Right cardiac atrium (tissue), 5 donors: ENCODE measurements at places on chromosomes 6 and 20. TPM values are rescaled to one million over a fixed set of nuclear protein-coding genes. Genes with fewer than 3 reads are reported as not detected.

DNA sequence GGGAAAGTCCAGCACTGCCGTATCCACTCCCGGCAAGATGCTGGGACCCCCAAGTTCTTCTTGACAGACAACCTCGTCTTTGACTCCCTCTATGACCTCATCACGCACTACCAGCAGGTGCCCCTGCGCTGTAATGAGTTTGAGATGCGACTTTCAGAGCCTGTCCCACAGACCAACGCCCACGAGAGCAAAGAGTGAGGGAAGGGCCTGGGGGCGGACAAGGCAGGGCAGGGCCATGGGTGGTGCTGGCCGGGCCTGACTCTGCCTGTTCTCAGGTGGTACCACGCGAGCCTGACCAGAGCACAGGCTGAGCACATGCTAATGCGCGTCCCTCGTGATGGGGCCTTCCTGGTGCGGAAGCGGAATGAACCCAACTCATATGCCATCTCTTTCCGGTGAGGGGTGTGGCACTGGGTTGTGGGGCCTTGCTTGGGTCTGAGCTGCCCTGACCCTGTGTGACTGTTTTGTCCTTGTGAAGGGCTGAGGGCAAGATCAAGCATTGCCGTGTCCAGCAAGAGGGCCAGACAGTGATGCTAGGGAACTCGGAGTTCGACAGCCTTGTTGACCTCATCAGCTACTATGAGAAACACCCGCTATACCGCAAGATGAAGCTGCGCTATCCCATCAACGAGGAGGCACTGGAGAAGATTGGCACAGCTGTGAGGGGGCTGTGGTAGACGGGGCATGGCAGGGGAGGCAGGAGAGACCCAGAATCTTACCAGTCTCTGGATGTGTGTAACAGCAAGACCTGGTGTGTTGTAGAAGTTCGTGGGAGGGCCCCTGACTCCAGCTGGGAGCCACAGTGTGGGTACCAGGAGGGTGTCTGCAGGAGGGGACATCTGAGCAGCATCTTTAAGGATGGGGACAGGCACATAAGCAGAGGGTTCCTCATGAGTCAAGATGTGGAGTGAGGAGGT lies 29.1 kb downstream of the PLCG1 start:
- DNase-seq = no peak

The LMBRD1 gene
- total RNA-seq = 46.8 TPM

DNA sequence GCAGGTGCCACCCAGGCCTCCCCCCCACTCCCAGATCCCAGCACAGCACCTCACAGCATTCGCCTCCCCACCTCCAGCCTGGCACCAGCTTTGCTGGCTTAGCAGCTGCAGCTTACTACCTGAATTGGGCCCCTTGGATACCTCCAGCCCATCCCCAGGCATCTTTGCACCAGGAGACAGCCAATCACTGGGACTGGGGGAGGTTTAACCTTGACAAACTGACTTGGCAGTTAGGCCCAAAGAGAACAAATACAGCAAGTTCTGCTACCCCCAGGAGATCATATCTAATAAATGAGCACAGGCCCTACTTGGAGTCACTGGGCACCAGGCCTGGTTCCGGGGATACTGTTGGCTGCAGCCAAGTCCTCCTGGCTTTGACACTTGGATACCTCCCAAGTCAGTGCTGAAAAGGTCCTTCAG lies 8.8 kb downstream of the PDRG1 start:
- peak; percentile 65 for DNase-seq

- peak; percentile 79 for DNase-seq
These were observed 92.8 kb upstream of the BTN3A2 start for GRCh38 chr6:26272171-26272637.

The CDH4 gene
- 0.39 TPM for total RNA-seq

The CRISP3 gene
- total RNA-seq = not detected

The OLIG3 gene
- total RNA-seq = not detected

The KIF25 gene
- not detected for total RNA-seq

DNA sequence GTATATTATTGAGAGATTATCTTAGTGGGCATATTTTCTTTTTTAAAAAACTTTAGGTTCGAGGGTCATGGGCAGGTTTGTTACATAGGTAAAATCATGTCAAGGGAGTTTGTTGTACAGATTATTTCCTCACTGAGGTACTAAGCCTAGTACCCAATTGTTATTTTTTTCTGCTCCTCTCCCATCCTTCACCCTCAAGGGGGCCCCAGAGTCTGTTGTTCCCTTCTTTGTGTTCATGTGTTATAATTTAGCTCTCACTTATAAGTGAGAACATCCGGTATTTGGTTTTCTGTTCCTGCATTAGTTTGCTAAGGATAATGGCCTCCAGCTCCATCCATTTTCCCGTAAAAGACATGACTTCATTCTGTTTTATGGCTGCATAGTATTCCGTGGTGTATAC lies 247.9 kb upstream of the RAB32 start:
- no peak for DNase-seq

DNA sequence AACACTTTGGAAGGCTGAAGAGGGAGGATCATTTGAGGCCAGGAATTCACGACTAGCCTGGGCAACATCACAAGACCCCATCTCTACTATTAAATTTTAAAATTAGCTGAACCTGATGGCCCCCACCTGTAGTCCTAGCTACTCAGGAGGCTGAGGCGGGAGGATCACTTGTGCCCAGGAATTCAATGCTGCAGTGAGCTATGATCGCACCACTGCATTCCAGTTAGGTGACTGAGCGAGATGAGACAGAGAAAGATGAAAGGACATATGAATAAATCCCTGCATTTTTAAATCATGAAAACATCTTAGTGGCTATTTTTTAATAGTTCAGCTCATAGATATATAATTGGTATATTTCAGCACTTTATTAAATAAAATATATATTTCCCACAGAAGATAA lies 93.8 kb downstream of the GPR63 start:
- DNase-seq = no peak

DNA sequence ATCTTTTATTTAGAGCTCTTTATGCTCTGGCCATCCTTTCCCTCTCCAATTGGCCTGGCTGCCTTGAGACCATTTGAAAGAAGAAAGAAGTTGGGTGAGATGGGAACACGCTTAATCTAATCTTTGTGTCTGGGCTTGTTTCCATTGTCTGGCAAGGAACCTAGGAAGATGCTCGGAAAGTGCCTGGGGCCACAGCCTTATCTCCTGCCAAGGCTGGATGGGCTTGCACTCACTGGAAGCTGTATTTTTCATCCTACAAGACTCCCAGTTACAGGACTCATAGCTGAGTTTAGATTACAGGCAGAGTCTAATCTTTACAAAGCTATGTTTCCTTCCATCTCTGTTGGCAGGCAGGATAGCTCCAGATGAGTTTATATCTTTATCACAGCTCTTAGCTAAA lies 33.1 kb upstream of the CDYL start:
- no peak for DNase-seq

- peak; percentile 93 for DNase-seq
These were observed 19.5 kb downstream of the ZNF311 start for GRCh38 chr6:28985462-28986164.

The TNXB gene
- total RNA-seq = 182 TPM

GRCh38 chr6:108365478-108365877 lies 70.6 kb downstream of the AFG1L start:
- DNase-seq = no peak

GRCh38 chr20:17225851-17226409 lies 910 bp upstream of the PCSK2 start:
- peak; percentile 47 for DNase-seq

GRCh38 chr6:46555129-46555528 lies 63.9 kb upstream of the RCAN2 start:
- DNase-seq = no peak

The NKAIN2 gene
- 1.3 TPM for total RNA-seq

The FNDC1 gene
- 1.3 TPM for total RNA-seq

DNA sequence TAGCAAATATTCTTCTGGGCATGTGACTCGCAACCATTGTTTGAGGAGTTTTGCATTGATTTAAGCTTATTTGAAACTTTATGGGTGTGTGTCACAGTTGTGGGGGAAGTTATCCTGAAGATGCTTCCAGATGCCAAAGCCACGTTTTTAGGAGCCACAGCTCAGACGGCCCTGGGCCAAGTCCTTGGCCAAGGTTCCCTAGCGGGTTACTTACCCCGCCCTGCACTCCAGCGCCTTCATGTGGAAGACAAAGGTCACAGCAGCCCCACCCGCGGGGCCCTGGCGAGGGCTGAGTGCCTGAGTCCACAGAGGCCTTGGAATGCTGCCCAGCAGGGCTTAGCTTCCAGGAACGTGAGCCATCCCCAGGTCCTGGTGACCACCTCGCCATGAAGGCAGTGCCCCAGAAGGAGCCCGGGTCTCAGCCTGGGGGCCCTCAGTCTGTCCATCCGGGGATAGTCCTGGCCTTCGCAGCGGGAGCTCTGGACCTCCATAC lies 308.3 kb downstream of the CDH4 start:
- DNase-seq = peak; percentile 75

The PSORS1C1 gene
- 4.3 TPM for total RNA-seq

DNA sequence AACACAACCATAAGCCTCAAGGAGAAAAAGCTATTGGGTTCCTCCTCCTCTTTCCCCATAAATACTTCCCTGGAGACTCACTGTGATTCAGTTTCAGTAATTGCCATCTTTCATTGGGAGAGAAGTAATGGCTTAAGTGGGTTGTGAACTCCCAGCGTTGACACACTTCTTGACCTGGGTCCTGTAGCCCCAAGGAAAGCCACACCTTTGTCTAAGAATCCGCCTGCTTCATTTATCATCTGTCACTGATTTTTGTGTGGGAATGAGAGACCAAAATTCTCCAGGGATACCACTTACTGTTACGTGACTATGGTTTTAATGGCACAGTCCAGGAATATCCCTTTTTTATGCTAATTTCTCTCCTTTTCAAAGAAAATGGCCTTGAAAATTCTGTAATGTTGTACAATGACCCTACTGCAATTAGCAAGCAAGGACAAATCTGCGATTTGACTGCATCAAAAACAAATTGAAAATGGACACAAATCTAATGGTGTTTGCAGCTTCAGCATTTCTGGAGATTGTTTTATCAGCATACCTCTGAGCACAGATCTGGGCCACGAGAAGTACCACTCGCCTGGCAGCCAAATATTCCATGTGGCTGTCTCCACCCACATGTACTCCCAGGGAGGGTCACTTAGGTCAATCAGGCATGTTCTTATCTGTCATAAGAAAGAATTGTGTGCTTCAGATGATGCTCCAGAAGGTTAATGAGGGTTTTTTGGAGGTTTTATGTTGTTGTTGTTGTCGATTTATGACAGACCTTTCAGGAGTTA lies 29.8 kb downstream of the DCBLD1 start:
- no peak for DNase-seq

The TBXT gene
- not detected for total RNA-seq

DNA sequence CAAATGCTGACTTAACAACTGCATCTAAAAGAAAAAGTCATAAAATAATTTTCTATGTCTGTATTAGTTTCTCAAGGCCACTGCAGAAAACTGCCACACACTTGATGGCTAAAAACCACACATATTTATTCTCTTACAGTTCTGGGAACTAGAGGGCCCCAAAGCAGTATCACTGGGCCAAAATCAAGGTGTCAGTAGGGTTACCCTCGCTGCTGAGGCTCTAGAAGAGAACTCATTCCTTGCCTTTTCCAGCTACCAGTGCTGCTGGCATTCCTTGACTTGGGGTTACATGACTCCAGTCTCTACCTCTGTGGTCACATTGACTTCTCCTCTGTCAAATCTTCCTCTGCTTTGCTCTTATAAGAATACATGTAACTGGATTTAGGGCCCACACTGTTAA lies 124.6 kb upstream of the THEMIS start:
- DNase-seq = no peak

DNA sequence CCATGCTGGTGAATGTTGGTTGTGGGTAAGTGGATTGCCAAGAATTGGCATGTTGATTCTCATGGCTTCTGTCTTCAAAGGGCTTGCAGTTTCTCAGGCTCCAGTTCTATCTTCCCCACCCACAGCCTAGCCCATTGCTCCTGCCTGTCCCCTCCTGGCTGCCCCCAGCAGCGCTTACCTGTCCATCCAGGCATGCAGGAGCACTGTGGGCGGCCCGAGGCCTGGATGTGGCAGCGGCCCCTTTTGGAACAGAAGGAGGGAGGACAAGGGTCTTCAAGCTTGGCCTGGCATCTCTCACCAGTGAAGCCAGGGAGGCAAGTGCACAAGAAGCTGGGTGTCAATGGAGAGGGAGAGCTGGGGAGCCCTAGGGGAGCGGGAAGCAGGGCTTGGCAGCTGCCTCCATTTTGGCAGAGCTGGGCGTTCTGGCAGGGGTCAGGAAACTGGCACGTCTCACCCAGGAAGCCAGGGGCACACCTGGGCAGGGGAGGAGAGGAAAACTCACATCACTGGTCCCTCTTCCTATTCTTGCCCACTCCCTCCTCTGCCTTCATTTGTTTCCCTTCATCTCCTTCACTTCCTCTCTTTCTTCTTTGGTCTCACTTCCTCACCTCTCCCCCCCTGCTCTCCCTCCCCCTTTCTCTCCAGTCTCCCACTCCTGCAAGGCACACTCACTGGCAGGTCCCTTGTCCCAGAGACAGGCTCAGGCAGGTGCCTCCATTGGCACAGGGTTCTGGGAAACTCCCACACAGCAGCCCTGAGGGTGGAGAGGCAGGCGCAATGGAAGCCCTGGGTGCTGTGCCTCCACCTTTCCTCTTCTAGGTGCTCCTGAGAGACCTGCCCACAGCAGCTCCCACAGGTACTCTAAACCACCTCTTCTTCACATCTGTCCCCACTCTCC lies 1.3 kb downstream of the NOTCH4 start:
- DNase-seq = no peak

The SLC25A27 gene
- total RNA-seq = 16.6 TPM

The GSS gene
- 25.6 TPM for total RNA-seq

DNA sequence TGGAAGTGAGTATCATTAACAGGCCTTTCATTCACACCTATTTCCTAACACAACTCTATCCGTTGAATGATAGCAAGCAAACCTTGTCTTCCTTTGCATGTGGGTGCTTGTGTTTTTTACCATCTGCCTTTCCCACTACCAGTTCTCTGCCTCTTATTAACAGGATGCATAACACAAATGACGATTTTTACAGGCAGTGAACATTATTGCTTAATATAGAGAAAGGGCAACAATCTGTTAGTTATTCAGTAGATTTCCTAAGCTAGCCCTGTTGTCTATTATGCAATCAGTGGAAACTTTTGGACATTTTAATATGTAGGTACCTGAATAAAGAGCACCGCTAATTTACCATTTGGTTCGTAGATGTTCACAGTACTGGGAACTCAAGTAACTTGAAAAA lies 348.8 kb upstream of the PLCB4 start:
- DNase-seq = no peak

The LCA5 gene
- 3.8 TPM for total RNA-seq

GRCh38 chr20:34511891-34512265 lies 4.3 kb upstream of the DYNLRB1 start:
- no peak for DNase-seq
